ENCODE measurements at places on chromosomes 7 and 10.

DNA sequence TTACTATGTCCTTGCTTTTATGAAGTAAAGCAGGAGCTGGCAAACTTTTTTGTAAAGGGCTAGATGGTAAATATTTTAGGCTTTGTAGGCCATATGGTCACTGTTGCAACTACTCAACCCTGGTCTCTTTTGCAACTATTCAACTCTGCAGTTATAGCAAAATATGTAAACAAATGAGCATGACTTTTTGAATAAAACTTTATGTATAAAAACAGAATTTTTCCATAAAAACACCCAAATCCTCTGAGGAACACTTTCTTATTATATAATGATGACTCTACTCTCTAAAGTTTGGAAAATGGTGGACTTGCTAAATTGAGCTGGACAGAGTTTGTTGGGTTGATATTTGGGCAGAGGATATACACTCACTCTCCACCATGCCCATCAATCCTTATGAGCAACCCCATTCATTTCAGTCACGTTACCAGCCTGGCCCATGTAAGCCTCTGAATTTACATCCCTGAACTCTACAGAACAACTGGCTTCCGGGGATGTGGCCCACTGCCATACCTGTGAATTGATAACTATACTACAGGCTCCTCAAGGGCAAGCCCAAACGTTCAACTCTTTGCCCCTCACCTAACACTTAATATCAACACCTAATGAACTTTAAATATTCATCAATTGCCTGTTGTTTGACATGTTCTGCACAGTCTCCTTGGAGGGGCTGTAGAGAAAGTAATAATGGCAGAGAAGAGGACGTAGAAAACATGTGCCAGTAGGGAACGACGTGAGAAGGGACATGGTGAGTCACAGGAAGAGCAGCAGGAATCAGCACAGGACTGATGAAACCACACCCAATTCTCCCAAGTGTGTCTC, 37.6 kb downstream of the SGMS1 start:
- DNase-seq = no peak

- no peak for DNase-seq
Observed at GRCh38 chr10:118963933-118964332, 65.6 kb upstream of the NANOS1 start.

- no peak for DNase-seq
Observed at GRCh38 chr10:86232644-86233043, 134.0 kb downstream of the GRID1 start.

- no peak for DNase-seq
Observed at GRCh38 chr10:99394761-99395386, 35.5 kb downstream of the GOT1 start.

GRCh38 chr7:139094030-139094429, 15.5 kb downstream of the ZC3HAV1 start:
- no peak for DNase-seq

DNA sequence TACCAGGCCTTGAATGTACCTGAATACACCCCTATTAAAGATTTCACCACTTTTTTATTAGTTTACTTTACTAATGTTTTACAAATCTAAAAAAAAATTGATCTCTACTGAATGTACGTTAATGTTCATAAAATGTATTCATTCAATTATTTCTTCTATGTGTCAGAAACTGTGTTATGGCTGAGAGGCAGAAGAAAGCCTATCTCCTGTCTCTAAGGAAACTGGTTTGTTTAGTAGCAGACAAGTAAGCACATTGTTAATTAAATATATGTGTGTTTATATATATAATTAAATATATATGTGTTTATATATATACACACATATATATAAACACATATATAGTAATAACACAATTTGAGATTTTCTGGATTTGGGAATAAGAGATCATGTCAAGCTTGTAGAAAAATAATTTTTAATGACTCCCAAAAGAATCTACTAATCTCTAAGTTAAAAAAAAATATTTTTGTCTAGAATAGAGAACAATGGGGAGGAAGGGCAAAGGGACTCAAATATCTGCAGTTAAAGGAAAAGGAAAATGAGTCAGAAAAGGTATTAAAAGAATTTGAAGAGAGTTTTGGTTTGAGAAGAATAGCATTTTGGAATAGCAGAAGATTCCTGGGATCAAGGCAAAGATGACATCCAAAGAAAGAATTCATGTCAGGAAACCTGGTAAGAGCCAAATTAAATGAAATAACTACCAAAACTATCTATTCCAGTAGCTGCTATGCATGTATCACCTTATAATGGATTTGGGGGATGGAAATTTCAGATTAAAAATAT, 92.1 kb downstream of the CH25H start:
- DNase-seq = no peak

DNA sequence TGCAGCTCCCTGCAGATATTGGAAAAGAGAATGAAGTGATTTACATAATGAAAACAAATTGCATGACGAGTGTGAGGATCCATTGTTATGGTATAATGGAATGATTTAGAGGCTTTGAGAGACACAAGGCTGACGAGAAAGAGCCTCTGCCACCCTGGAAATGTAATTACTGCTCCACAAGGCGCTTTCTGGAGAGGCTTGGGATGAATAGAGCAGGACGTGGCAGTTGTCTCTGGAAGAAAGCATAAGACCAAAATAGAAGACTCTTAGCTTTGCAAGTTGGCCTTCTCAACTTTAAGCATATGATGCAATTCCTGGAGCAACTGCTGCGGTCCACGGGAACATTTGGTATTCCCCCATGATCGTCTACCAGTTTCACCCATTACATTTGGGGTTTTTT, 181.9 kb upstream of the TCF7L2 start:
- no peak for DNase-seq

- no peak for DNase-seq
Observed at GRCh38 chr10:35326466-35327235, 9.7 kb upstream of the CCNY start.

GRCh38 chr7:131105799-131106680, 221.6 kb upstream of the MKLN1 start:
- peak; percentile 49 for DNase-seq

GRCh38 chr7:131057015-131057793, 270.5 kb upstream of the MKLN1 start:
- DNase-seq = no peak

GRCh38 chr7:74525881-74526280, 72.2 kb downstream of the GTF2IRD1 start:
- DNase-seq = no peak

- peak; percentile 68 for DNase-seq
Observed at GRCh38 chr10:5625992-5626777, 40.2 kb downstream of the ASB13 start.

DNA sequence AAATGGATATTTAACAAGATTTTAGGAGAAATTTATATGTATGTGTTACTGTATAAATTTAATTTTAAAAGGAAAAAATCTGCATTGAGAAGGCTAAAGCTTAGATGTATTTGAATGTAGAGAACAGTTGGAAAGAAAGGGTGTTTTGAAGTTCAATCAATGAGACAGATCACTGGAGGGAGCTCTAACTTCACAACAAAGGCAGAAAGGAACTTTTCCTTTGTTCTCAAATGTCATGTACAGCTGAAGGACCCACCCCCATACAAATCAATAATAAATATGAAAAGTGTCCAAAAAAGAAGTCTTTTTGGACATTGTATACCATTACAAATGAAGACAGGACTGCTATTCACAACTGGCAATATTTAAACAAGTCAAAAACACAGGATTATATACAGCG, 403.4 kb downstream of the DNAJB9 start:
- DNase-seq = no peak

All from right hindlimb (tissue), 1 donor.